Urothelium cell line (cell line): ENCODE measurements at places on chromosomes 12 and 14.

DNA sequence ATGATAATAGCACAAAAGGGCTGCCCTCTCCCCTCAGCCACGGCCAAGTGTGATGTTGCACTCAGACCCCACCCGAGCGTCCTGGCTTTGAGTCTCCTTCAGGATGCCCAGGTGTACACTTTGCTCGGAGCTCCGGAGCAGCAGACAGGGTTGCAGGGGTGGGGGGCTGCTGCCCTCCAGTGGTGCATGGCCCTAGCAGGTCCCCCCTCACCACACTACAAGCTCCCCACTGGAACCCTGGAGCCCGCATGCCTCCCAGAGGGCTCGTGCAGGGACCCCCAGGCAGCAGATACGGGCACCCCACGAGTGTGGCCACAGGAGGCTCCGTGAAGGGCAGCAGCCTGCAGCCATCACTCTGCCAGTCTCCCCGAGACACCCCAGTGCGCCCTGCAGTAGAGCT, 69.9 kb upstream of the C14orf180 start:
- no peak for DNase-seq

DNA sequence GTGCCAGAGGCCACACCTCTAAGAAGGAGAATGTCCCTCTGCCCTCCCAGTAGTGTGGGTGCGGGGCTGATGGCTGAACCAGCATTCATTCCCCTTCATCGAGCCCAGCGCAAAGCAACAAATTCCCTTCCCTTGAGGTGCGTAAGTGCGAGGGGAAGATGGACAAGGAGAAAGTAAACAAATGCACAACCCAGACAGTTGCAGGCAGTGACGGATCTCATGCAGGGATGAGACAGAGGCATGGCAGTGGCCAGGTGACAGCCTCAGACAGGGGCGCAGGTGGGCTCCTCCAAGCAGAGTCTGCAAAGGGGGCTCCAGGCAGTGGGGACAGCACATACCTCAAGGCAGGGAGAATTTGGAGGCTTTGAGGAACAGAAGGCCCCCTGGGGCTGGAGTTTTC, 2.3 kb upstream of the MYL2 start:
- DNase-seq, result no peak

- no peak for DNase-seq
These were observed 10.1 kb downstream of the CCND2 start for GRCh38 chr12:4283512-4284255.

DNA sequence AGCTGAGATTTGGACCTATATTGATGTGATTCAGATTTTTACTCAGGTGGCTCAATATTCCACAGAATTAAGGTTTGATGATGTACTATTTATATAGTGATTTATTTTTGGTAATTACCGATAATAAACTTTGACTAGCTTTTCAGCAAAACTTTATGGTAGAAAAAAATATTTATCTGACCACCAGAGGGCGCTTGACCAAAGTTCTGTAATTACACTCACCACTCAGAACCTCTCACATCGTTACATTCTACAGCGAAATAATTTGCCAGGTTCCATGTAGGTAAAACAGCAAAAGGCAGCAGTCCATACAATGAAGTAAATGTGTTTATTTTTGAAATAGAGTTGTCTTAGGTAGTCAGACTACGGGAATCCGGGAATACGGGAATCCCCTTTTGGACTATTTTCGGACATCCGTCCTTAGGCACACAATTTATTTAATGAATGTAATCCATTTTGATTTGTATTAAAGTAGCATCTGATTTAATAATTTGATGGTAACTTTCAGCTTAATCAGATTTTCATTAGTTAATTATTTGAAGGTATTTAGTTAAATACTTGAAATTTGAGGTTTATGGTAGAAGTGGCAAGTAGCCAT, 143.0 kb upstream of the DDHD1 start:
- peak; percentile 53 for DNase-seq

DNA sequence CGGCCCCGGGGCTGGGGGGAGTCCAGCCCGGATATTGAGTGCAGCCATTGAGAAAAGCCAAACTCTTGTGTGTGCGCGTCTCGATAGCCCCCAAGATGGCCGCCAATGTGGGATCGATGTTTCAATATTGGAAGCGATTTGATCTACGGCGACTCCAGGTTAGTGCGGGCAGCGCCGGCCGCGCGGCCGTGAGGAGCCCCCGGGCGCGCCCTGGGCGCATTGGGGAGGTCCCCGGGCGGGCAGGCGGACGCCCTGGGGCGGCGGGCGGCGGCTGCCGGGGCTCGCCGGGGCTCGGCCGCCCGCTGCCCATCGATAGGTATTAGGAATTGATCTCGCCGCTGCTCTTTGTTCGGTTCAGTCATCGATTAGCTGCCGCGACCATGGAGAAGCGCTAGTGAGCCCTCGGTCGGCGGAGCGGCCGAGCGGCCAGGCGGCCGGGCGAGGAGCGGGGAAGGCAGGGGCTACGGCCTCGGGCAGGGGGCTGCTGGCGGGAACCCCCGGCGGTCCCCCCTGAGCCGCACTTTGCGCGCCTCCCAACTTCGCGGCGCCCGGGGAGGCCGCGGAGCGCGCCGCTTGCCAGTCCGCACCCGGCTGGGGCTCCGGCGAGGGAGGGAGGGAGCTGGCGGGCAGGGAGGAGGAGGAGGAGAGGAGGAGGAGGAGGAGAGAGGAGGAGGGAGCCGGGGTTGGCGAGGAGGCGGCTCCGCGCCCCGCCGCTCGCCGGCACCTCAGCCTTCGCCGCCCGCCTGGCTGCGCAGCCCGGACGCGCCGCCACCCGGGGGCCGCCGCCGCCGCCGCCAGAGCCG, 113.9 kb upstream of the MYL2 start:
- DNase-seq, result peak; percentile 78

- DNase-seq, result no peak
These were observed 9.9 kb downstream of the KICS2 start for GRCh38 chr12:64212119-64212746.

- no peak for DNase-seq
These were observed 97.3 kb upstream of the ALX1 start for GRCh38 chr12:85182699-85183098.

DNA sequence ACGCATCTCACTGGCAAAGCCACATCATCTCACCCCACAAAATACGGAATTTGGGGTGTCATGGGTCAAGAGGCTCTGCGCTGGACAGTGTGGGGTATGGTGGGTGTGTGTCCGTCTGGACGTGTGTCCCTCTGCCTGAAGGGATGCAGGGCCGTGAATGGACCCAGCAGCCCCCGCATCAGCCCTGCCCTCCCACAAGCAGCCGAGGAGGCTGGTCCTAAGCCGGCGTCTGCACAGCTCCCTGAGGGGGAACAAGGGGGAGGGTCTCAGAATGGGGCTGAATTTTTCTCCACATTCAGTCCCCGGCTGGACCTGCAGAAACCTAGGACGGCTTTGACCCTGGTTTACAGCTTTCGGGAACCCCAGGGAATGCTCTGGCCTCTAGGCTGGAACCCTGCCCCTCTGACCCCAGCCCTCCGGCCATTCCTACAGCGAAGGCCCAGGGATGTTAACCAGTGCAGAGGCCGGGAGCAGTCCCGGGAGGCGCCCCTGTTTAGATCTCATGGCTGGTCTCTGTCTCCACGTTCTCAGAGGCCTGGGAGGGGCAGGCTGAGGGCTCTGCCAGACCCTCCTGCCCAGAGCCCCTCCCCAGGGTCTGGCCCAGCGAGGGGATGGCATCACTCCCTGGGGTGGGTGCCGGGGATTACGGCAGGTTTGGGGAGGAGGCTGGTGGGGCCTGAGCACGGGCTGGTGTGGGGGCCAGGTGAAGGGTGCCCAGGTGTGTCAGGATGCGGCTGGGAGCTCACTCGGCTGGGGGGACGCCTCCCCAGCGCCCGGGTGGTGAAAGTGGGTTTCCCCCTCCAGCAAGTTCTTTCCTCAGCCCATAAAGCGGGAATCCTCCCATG, 156.5 kb upstream of the C14orf180 start:
- no peak for DNase-seq

DNA sequence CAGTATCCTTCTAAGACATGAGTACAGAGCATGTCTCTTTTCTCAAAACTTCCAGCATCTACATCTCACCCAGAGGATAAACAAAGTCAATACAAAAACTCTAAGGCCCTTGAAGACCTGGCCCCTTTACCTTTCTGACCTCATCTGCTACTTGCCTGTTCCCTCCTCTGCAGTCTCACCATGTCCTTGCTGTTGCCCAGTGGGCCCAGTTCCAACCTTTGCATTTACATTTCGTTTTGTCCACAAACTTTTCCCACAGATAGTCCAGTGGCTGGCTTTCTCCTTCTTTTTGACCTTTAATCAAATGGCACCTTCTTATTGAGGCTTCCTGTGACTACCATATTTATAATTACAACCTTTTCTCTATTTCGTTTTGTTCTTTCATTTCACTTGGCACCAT, 1.6 kb downstream of the IRAK4 start:
- no peak for DNase-seq

- DNase-seq, result no peak
These were observed 201.9 kb downstream of the FOXN3 start for GRCh38 chr14:89215114-89215513.

- no peak for DNase-seq
These were observed 8.0 kb downstream of the ERP27 start for GRCh38 chr12:14930299-14930698.

DNA sequence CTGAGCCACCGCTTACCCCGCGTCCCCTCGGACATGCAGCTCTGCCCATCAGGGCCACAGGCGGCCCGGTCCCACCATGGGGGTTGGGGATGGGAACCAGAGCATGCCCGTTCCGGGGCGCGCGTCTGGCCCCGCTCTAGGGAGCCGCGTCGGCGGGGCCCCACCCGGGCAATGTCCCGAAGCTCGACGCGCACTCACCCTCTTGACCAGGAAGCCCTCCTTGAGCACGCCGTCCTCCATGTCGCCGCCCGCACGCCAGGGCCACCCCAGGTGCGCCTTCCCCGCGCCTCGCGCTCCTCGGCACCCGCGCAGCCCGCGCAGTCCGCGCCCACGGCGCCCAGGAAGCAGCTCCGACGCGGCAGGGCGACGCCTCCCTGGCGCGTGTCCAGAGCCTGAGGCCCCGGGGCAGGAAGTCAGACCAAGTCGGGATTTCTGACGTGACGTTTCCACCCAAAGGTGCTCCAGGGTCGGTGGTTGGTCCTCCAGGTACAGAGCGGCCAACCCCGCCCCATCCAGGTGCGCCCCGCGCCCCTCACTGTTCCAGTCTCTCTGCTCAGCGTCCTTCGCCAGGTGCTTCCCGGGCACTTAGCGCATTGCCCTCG, at the start of gene PLEK2:
TSS of gene PLEK2 (minus strand) at position 346 of the 602 bp plus-strand sequence. CDS start at position 240, 106 bp downstream.
- peak; percentile 80 for DNase-seq

DNA sequence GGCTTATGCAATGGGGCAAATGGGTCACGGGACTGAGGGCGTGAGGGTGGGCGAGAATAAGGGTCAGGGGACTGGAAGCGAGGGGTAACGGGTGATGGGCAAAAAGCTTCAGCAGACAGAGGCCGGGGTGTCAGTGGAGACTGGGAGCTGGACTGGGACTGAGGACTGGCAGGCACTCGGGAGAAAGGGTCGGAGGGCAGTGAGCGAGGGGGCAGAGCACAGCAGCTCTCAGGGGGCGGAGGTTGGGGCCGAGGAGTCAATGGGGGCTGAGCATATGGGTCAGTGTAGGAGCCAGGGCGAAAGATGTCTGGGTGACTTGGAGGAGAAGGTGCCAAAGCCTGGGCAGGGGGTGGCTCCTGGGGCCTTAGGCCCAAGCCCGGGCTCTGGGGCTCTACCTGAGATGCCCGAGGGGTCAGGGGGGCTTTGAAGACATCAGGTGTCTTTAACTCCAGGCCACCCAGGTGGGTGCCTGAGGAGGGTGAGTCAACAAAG, 20.2 kb downstream of the KMT2D start:
- DNase-seq, result no peak

- DNase-seq, result no peak
These were observed 5.3 kb upstream of the HNF1A start for GRCh38 chr12:120972870-120973543.

DNA sequence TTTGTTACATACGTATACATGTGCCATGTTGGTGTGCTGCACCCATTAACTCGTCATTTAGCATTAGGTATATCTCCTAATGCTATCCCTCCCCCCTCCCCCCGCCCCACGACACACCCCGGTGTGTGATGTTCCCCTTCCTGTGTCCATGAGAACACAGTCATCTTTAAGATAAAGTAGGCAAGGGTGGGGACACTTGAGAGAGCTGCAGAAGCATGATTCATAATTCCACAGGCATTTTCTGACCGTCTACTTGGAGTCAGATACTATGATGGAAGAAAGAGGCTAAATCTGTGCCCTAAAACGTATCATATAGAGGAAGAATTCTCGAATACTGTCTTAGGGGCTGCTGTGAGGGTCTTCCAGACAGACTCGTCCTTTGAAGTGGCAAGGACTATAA, 145.9 kb upstream of the VASH1 start:
- no peak for DNase-seq

GRCh38 chr14:72443991-72444441, 449.9 kb downstream of the DPF3 start:
- peak; percentile 60 for DNase-seq

DNA sequence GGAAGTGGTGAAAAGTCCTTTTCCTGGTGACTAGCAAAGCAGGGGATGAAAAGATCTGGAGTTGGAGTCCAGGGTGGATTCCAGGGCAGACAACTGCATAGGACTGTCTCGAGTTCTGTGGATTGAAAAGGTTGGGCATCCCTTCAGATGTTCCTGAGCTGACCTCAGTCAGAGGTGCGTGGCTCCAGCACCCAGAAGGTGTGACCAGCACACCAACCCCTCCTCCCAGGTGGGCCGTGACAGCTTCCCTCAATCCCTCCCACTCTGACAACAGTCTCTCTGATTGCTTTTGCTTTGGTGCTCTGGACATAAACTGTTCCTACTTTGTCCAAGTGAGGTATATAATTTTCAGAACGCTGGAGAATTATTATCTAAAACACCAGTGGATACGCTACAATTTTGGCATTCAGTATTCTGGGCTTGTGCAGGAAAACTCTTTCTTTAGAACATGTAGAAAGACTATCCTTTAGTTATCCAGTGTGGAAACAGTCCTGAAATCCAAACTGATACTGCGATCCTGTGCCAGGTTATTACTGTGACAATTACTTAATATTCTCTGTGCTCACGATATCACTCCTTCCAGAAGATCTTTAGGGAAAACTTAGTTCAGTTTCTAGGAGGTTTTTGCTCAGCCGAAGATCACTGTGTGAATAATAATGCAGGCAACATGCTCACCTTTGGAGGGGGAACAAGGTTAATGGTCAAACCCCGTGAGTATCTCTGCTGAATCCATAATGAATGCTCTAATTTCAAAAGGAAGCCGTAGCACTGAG, 87.9 kb downstream of the DAD1 start:
- no peak for DNase-seq

GRCh38 chr12:25935355-25936144, 22.9 kb upstream of the RASSF8 start:
- no peak for DNase-seq

GRCh38 chr14:91068642-91069041, 8.2 kb upstream of the RPS6KA5 start:
- DNase-seq, result no peak

DNA sequence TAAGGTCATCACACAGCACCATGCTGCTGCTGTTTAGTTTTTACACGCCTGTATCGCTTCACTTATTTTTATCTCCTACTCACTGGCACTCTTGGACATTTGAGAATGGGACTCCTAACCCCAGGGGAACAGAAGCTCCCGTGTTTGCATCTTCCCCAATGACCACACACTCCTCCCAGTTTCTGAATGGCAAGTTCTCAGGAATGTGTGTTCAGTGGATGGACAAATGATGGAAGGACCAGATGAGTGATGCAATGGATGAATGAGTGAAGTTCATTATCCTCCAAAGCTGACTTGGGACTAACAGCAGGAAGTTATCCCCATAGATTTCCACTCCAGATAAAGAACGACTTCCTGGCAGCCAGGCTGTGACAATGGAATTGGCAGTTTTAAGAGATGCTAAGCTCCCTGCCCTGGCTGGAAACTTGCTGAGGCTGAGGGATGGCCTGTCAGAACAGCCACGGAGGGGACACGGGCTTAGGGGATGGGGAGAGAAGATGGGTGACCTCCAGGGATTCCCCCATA, 231.5 kb downstream of the SLC15A4 start:
- no peak for DNase-seq

- DNase-seq, result no peak
These were observed 93.6 kb downstream of the TTC7B start for GRCh38 chr14:90722590-90722989.
